Body of pancreas (tissue), 4 donors: ENCODE measurements at places on chromosomes 12 and 14. TPM values are rescaled to one million over a fixed set of nuclear protein-coding genes. Genes with fewer than 3 reads are reported as not detected.
A peak's percentile ranks its signal among the peaks of the same experiment; 100 is the strongest.

The PPP2R3C gene
- 4.3 TPM for total RNA-seq

The CLEC2B gene
- 4.2 TPM for total RNA-seq

The DBX2 gene
- total RNA-seq: not detected

The SLC7A8 gene
- 17.8 TPM for total RNA-seq

The DDHD1 gene
- total RNA-seq: 22.6 TPM

The COQ10A gene
- 28.0 TPM for total RNA-seq

DNA sequence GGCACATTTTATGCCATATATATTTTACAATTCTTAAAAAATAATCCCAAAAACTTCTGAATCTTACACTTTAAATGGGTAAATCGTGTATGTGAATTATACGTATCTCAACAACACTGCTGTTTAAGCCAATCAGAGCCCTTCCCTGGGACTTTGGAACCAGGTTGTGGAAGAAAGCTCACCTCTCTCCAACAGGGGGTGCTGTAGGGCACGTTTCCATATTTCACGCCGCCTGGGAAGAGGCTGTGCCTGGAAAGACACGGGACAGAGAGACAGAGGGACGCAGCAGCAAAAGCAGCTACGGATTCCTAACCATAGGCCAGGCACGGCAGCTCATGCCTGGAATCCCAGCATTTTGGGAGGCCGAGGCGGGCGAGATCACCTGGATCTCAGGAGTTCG lies 29.4 kb upstream of the FBRSL1 start:
- no peak for DNase-seq

GRCh38 chr12:101690544-101691098 lies 6.8 kb upstream of the CHPT1 start:
- no peak for DNase-seq

DNA sequence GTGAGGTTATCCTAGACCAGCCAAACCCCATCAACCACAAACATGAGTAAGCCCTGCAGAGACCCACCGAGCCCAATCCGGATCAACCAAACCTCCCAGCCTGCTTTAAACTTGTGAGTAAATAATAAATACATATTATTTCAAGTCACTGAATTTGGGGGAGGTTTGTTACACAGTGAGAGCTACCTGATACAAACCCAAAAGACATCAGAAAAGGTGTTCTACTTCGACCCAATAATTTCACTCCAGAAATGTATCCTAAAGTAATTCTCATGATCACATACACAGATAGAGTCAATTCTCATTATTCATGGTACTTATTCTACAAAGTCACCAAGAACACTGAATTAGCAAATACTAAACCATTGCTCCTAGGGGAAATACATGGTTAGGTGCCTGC lies 16.2 kb upstream of the CORO1C start:
- no peak for DNase-seq

DNA sequence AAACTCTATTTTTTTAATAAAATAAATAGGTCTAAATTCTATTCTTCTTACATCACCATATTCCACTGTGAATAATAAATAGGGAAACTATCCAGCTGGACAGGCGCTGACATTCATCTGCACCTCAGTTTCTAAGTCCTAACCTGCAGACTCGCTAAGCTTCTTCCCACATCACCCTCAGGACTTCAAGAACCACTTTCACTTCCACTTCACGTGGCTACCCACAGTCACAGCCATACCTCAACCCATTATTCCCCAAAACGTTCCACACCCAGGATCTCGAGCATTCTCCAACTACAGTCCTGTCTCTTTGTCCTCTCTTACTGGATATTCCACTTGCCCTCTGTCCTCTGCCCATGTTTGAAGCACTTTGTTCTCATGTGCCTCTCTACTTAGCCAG lies 71.1 kb downstream of the C2CD5 start:
- no peak for DNase-seq

DNA sequence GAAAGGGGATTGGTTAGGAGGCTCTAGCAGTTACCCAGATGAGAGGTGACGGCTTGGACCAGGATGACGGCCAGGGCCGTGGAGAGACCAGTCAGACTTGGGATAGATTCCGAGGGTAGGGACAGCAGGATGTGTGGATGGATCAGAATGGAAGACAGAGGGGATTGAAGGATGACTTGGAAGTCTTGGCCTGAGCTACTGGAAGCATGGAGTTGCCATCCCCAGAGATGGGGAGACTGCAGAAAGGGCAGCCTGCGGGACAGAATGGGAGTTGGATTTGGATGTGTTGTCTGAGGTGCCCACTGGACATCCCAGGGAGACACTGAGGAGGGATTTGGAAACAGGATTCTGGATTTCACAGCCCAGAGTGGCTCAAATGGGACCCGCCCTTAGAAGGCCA lies 102.3 kb downstream of the CALM1 start:
- no peak for DNase-seq

DNA sequence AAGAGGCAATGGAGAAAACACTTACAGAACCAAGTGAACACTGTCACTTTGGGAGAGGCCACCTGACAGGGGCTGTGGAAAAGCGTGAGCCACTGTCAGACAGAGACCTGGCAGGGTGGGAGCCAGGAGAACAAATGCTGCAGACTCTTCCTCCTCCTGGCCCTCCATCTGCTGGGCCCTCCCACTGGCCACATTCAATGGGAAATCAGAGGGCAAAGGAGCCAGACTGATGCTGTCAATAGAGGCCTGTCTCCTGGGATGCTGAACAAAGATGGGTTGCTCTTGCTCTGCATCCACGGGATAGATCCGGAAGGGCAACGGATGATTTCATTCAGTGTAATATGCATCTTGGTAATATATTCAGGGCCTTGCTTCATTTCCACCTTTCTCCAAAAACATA lies 44.9 kb upstream of the BCAT1 start:
- no peak for DNase-seq

- DNase-seq: no peak
Measured at GRCh38 chr14:59565087-59565486, 11.5 kb downstream of the CCDC175 start.

GRCh38 chr14:65214741-65215140 lies 112.4 kb upstream of the MAX start:
- peak; percentile 51 for DNase-seq

DNA sequence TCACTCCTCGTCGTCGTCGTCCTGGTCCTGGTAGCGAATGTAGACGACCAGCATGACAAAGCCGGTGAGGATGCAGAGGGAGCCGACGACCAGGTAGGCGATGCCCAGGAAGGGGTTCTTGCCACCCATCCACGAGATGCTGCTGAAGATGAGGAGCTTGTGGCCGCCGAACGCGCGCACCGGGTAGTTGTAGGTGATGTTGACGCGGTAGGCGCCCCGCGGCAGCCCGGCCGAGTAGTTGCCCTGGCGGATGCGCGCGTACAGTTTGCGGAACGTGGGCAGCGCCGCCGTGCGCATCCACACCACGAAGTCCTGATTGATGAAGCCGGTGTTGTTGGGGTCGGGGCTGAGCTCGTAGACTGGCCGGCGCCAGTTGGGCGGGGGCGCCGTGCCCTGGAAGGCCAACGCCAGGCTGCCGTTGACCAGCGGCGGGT lies 1.0 kb downstream of the TMEM30B start:
- DNase-seq: peak; percentile 57

- no peak for DNase-seq
Measured at GRCh38 chr12:15218794-15219193, 2.4 kb downstream of the RERG start.

GRCh38 chr12:95683418-95683817 lies 107.1 kb downstream of the NTN4 start:
- DNase-seq: no peak

DNA sequence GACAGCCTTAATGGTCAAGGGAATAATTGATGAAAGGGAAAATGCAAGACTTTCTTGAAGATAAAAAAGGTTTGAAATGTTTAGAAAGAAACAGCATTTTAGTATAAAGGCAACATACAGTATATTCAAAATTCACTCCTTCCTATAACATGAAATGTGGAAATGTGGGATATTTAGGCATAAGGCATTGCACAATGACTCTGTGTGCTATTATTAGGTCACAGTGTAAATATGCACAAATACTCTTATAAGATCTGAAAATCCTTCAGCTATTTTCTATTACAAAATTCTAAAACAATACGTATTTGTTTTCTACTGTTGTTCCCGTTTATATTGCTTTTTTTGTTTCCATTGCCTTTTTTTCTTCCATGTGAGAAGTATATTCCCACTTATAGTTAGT lies 127.7 kb downstream of the SLC16A7 start:
- DNase-seq: no peak

DNA sequence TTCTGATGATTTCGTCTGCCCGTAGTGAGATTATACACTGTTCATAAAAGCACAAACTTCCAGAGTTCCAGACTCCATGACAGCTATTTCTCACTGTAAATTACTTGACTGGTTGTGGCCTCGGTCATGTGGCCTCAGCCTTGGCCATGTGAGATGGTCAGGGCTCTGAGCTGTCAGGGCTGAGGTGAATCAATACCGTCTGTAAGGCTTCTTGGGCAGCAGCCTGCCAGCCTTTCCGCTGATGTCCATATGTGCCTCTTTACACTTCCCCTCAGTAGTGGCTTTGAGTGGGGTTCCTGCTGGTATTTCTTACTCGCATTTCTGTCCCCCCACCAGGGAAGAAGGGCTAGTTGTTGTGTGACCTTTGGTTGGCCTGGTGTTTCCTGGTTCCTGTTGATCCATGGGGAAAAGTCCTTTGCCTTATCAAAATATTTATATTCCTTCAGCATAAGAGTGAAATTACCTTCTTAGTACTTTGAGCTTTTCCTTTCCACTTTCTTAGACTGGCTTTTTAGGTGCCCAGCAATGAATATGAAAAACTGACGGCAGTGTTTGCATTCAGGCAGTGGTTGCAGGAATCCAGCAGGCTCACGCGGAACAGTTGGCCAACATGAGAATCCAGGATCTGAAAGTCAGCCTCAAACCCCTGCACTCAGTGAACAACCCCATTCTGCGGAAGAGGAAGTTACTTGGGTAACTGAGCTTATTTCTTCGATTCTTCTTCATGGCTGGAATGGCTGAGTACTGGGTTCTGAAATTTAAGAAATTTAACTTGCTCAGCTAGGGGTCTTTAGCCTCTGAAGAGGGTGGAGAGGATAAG lies 46.1 kb downstream of the MAPKAPK5 start:
- no peak for DNase-seq

DNA sequence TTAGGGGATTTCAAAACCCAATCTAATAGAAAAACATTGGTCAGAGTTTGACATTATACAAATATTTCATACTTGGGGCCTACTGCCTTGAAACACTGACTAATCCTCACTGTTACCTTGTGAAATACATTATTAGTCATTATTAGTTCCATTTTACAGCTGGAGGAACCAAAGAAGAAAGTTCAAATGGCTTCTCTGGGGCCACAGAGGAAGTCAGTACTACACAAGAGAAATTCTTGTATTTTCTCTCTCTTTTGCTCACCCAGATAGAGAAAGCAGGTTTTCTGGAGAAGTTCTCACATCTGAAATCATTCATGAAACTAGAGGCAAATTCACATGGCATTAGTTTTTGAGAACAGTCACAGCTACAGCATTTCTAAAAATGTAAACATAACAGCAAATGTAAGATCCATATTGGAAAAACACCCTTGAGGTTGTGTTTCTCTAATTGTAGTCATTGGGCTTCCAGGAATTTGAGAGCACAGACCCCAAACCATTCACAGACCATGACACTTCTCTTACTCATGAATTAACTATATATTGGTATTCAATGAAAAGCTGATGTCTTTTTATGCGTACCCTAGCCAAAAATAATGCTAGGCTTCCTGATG lies 83.0 kb downstream of the LLPH start:
- DNase-seq: no peak

- DNase-seq: no peak
Measured at GRCh38 chr12:92596383-92596782, 106.4 kb upstream of the PLEKHG7 start.

- no peak for DNase-seq
Measured at GRCh38 chr14:99174770-99175319, 97.2 kb downstream of the BCL11B start.

DNA sequence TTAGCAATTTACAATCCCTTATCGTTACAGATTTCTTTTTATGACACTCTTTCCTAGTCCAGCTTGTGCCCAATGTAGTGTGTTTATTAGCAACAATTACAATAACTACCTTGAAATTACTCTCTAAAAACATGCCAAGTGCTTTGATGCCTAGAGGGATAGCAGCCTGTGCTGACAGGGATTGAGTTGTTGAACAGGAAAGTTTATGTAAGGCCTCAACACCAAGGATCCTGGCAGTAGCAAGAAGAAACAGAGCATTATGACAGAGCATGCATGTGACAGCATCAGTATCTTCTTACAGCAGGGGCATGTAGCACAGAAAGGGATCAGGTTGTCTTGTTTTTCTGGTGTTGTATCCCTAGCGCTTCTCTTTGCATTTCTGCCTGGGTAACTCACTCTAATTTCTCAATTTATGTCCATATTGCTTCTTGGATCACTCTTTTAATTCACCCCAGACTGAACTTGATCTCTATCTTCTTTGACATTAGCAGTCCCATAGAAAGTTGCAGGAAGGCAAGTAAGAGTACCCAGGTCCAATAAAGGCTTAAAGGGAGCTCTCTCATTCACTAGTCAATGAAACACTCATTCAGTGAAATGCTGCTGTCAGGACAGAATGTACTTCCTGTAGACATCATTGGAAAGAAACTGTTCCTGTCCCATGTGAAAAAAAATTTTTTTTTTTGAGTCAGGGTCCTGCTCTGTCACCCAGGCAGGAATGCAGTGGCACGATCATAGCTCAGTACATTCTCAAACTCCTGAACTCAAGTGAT lies 220.0 kb upstream of the GRIP1 start:
- DNase-seq: no peak

- no peak for DNase-seq
Measured at GRCh38 chr12:52053536-52054209, 2.4 kb downstream of the NR4A1 start.

DNA sequence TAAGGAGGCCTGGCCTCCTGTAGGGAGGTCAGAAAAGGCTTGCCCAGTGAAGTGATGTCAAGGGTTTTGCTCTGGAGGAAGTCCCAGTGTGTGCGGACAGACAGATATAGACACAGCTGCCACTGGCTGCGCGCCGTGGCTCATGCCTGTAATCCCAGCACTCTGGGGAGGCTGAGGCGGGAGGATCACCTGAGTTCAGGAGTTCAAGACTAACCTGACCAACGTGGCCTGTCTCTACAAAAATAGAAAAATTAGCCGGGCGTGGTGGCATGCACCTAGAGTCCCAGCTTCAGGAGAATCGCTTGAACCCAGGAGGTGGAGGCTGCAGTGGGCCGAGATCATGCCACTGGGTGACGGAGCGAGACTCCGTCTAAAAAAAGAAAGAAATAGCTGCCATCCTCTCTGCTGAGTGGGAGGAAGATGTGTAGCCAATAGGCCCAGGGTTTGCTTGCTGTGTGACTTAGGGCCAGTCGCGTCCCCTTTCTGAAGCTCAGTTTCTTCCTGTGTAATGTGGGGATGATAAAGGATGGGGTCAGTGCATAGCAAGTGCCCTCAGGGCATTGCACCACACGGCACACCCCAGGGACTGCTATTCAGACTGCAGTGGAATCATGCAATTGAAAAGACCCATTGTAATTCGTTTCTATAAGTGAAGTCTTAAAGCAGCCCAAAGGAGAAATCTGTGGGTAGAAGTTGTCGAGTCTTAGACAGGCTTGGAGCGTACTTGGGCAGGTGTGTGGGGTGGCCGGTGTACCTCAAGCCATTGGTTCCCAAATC lies 18.7 kb upstream of the MLEC start:
- DNase-seq: no peak

- peak; percentile 20 for DNase-seq
Measured at GRCh38 chr12:123696207-123696606, 15.9 kb upstream of the ATP6V0A2 start.
